ENCODE measurements at places on chromosomes 5 and 9. TPM values are rescaled to one million over a fixed set of nuclear protein-coding genes. Genes with fewer than 3 reads are reported as not detected.
A peak's percentile ranks its signal among the peaks of the same experiment; 100 is the strongest.

The TLX3 gene
- not detected for total RNA-seq

The IL4 gene
- not detected for total RNA-seq

The PPP3R2 gene
- total RNA-seq, result not detected

The TRIM14 gene
- 12.2 TPM for total RNA-seq

DNA sequence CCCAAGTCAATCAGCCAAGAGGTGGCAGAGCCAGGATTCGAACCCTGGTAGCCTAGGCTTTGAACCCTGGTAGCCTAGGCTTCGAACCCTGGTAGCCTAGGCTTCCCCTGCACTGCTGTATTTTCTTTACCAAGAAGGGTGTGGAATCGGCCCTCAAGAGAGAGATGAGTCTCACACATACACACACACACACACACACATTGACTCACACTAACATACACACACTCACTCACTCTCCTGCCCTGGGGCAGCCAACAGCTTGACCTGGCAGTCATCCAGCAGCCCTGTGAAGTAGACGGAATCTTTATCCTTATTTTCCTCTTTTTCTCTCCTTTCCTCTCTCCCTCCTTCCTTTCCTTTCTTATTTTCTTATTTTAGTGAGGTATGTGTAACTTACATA is 55.4 kb upstream of the RPL26L1 start:
- DNase-seq, result peak; percentile 71

DNA sequence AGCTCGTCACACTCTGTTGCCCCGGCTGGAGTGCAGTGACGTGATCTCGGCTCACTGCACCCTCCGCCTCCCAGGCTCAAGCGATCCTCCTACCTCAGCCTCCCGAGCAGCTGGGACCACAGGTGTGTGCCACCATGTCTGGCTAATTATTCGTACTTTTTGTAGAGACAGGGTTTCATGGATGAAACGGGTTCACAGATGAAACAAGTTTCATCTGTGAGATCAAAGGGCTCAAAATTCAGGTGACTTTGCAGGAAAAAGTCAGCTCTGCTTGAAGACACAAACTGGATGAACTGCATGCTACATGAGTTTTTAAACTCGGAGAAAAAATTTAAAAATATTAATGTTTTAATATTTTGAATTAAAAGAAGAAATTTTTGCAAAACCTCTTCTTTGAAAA is 24.5 kb downstream of the ABHD17B start:
- DNase-seq, result no peak
